DMS79 (cell line): ENCODE measurements at places on chromosomes 6 and 20.

DNA sequence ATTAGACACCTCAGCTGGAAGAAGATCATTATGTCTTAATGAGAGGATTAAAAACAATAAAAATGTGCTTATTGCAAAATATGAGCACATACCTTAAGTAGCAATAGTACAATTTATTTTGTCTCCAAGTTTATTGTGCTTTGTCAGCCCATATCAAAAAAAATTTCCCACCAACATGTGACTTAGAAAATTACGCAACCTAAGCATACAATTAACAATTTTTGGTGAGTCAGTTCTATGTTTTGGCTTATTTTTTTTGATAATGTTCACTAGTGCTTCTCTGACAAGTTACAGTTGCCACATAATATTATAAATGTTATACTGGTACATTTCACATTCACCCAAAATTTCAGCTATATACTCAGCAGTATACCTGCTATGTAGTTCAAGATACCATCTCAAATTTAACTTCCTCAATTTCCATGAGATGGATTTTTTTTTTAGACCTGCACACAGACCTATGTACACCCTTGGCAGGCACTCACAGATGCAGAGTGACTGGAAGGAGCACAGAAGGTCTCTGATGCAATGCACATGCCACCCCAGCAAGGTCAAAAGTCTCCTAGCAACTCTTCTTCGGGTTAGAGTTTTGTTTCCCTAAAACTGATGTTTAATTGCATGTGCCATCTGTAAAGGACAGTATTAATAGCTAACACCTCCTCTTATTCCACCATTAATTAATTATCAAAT, 112.4 kb downstream of the PRKN start:
- DNase-seq = no peak

DNA sequence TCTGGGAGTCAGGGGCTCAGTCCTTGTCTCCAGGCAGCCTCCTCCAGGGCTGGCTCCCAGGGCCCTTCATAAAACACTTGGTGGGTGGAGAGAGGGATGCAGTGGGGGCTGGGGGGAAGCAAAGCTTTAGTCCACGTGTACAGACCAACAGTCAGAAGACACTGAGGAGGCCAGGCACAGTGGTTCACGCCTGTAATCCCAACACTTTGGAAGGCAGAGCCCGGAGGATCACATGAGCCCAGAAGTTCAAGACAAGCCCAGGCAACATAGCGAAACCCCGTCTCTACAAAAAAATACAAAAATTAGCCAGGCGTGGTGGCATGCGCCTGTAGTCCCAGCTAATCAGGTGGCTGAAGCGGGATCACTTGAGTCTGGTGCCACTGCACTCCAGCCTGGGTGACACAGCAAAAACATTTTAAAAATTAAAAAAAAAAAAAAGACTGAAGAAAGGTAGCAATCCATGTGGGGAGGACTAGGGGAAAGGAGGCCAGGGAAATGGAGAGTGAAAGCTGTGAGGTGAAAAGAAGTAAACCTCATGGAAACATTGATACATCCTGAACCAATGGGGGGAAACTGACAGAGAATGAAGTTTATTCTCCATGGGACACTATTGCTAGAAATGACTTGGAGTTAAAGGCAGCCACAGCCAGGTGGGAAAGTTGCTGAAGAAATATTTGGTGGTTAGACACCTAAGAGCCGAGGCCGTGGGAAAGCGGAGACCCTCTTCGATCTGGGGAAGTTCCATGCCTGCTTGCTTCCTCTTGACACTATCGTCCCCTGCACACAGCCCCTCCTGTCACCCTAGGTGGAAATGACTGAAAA, 35.4 kb downstream of the PIM1 start:
- peak; percentile 42 for DNase-seq

DNA sequence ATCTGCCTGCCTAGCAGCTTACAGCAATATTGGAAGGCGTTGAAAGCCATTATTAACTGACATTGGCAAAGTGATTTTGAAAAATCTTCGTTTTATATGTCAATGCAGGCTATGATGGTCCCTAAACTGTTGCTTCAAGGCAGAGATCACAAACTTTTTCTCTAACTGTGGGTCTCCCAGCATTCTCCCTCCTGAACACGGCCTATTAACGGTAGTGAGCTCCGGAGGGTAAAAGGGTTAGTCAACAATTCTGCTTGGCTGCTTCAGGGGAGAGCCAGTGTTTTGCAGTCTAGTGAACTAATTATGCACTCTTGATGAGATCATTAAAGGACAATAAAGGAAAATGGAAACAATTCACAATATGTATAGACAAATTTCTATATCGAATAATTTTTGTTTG, 261.8 kb upstream of the QKI start:
- DNase-seq = no peak

- DNase-seq = no peak
Observed at GRCh38 chr6:93751969-93752368, 332.6 kb upstream of the EPHA7 start.

DNA sequence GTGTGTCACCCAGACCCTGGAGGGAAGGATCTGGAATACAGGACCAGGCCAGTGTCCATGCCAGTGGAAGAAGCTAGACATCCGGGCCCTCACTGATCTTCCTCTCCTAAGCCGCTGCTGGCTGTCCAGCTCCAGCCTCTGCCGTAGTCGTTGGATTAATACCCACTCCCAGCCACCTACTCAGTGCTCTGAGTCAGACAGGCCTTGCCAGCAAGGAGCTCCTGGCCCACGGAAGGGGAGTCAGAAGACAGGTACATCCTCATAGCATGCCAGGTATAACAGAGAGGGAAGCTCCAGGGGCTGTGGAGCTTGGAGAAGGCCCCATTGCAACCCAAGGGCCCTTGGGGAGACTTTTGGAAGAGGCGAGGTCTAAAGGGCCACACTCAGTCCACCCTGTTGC, 49.0 kb downstream of the STK35 start:
- DNase-seq = no peak

DNA sequence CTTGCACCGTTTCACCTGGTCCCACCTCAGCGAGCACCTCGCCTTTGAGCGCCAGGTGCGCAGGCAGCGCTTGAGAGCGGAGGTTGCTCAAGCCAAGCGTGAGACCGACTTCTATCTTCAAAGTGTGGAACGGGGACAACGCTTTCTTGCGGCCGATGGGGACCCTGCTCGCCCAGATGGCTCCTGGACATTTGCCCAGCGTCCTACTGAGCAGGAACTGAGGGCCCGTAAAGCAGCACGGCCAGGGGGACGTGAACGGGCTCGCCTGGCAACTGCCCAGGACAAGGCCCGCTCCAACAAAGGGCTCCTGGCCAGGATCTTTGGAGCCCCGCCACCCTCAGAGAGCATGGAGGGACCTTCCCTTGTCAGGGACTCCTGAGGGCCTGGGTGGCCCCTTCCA, 1.5 kb downstream of the ABT1 start:
- DNase-seq = no peak

DNA sequence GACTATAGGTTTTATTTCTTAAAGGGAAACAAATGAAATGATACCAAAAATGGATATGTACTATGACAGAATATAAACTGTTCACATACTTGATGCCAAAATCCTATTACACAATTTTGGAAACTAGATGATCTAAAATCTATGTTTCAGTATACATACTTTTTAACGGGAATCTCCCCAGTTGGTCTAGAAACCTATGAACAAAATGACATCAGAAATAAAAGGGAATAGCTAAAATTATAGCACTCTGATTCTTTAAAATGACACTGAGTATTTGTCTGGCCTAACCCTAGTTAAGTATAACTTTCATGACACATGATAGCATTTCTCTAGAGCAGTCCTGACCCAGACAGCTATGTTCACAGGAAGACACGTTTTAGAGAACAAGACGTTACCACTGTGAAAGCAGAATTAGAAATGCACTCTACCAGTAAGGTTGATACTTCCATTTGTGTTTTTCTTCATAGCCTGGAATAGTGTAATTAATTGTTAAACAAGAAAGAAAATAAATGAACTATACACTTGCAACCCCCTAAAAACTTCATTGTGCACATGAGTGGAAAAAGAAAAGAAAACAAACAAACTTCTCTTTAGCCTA, 3.3 kb downstream of the OSER1 start:
- DNase-seq = no peak

- no peak for DNase-seq
Observed at GRCh38 chr20:43744966-43745730, 18.3 kb upstream of the GTSF1L start.

GRCh38 chr6:23413327-23414050, 712.5 kb upstream of the NRSN1 start:
- DNase-seq = no peak

GRCh38 chr20:37989601-37990295, 43.5 kb downstream of the TTI1 start:
- DNase-seq = no peak

- DNase-seq = no peak
Observed at GRCh38 chr6:14442242-14442641, 324.7 kb downstream of the CD83 start.

- no peak for DNase-seq
Observed at GRCh38 chr6:69138148-69138547, 503.1 kb downstream of the ADGRB3 start.

DNA sequence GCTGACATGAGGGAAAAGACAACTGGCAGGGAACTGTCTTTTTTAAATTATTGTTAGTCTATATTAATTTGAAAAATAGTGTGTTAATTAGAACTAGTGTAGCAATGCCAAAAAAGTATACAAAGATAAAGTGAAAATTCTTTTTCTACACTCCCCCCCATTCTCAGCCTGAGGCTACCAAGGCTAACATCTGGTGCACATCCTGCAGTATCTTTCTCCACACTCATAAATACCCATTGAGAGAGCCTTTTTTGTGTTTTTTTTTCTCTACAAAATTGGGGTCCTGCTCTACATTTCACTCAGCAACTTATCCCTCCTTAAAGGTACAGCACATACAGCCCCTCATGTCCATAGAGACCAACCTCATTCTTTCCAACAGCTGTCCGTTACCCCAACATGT, 20.7 kb downstream of the PREX1 start:
- DNase-seq = no peak

DNA sequence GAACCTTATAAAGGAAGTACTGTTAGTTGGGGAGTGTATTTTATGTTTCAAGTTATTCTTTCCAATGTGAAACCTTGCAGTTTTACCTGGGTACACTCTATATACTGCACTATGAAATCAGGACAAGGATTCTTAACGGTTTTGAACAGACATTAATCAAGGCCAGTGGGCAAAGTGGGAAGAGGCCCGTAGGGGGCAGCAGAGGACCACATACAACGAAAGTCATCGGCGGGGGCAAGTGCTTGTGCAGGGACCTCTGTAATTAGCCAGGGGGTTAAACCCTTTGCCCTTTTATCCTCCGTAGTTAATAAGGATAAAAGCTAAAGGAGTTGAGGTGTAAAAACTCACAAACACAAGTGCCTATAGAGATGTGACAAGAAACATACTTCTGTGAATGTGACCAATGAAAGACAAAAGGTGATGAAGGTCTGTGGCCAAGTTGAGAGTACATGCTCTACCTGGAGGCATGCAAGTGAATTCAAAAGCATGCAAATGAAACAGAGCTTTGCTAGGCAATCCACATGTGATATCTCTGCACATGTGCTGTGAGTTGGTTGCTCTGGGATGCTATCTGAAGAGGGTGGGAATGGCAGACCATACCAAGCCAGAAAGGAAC, 392.7 kb upstream of the MAN1A1 start:
- no peak for DNase-seq

DNA sequence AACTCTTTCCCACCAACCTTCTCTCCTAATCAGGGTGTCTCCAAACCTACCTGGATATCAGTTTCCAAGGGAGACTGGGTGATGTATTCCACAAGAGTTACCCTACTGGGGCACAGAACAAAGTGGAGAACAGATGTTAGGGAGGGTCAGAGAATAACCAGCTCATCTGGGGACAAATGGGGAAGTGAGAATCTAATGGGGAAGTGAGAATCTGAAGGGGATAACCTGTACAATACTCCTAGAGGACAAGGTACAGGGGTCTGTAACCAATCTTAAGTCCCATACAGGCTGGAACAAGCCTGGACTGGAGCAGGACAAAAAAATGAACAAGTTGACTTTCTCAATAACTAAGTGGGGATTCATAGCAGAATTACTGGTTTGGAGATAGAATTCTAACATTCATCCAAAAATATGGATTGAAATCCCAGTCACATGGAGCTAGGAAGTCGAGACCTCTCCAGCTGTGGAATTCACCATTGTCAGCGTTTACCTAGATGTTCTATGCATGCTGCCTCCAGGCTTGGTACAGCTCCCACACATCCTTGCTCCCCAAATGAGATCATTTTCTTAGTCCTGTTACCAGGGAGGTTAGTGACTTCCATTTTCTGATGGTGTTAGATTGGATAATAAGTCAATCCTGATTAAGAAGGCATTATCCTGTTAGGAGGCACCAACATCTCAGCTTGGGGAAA, 214.8 kb upstream of the MOCS1 start:
- DNase-seq = no peak

GRCh38 chr6:71621918-71622519, 264.3 kb upstream of the RIMS1 start:
- no peak for DNase-seq

DNA sequence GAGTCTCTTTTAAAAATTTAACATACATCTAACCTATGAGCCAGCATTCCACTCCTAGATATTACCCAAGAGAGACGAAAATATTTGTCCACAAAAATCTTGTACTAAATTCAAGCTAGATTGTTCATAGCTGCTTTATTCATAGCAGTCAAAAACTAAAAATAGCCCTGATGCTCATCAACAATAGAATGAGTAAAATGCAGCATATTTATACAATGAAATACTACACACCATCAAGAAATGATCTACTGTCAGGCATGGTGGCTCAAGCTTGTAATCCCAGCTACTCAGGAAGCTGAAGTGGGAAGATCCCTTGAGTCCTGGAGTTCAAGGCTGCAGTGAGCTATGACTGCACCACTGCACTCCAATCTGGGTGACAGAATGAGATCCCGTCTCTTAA, 22.0 kb upstream of the SRC start:
- DNase-seq = no peak

GRCh38 chr20:10219452-10219791, 792 bp downstream of the SNAP25 start:
- DNase-seq = no peak

DNA sequence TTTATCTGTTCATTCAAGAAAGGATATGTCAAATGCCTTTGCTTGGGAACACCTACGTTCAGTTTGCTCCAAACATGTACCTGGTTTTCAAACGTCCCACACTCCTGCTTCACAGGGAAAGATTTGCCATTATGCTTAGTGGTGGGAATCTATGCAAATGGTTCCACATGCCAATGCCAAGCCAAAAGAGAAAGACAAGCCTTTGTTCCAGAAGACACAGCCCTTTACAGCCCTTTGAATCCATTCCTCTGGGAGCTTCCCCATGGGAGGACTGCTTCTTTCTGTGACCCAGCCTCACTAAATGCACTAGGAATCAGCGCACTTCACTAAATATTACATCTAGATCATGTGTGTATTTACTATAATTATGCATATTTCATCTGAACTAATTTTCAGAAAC, 619.5 kb downstream of the PRKN start:
- no peak for DNase-seq

- no peak for DNase-seq
Observed at GRCh38 chr6:107179004-107179403, 63.7 kb upstream of the BEND3 start.

DNA sequence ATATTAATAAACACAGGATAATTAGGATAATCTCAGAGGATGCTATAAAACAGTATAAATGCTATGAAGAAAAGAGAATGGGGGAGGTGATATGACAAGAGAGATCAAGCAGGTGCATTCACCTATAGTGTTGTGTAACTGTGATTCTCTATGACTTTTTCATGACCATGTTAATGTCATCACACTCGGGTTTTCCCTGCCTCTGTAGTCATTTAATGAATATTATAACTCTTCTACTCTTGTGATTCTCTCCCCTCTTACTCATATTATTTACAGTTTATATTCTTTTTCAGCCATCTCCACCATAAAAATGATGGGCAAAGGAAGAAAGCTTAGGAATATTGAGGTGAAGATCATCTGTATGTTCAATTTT, 106.9 kb upstream of the SGK1 start:
- DNase-seq = no peak

- DNase-seq = no peak
Observed at GRCh38 chr20:47236639-47236900, 119.9 kb downstream of the ZMYND8 start.
